CD4-positive, alpha-beta T cell treated with Interleukin-15 for 4 hours (primary cell): ENCODE measurements at places on chromosomes 7 and 10.

DNA sequence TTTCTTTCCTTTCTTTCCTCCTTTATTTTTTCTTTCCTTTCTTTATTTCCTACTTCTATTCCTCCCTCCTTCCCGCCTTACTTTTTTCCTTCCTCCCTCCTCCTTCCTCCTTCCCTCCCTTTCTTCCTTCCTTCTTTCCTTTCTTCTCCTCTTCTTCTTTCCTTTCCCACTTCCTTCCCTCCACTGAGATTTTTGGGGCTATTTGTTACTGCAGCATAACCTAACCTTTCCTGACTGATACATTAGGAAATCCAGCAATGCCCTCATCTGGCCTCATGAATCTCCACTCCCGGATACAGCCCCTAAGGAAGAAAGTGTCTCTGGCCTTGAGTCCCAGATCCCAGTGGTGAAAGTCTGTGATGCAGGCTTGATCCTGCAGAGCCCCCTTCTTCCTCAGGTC is 38.6 kb upstream of the BAIAP2L1 start:
- no peak for DNase-seq

GRCh38 chr10:89171996-89172395 is 35.1 kb downstream of the CH25H start:
- no peak for DNase-seq

- DNase-seq: no peak
These were observed 823.8 kb upstream of the CELF2 start for GRCh38 chr10:10193848-10194247.

- no peak for DNase-seq
These were observed 103.6 kb downstream of the MKLN1 start for GRCh38 chr7:131431289-131431688.
